ENCODE measurements at places on chromosomes 16 and 17.
A peak's percentile ranks its signal among the peaks of the same experiment; 100 is the strongest.

- no peak for DNase-seq
Observed at GRCh38 chr16:68665501-68665900, 20.4 kb downstream of the CDH3 start.

DNA sequence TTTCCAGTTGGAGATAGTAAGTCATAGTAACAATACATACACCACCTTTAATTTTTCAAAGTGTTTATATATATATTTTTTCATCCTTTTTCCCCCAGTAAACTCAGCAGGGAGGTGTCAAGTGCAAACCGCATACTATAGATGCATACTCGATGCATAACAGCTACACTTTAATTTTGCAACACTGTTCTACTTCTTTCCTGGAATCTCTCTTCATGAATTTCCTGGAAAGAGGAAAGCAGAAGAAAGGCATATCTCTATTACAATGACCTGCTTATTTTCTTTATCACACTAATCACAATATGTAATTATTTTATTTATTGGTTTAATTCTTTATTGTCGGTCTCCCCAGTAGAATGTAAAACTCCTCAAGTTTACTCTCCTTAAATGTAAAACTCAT, 140.0 kb downstream of the SNX11 start:
- DNase-seq, result no peak

GRCh38 chr17:2705263-2705662, 6.3 kb downstream of the CLUH start:
- DNase-seq, result no peak

DNA sequence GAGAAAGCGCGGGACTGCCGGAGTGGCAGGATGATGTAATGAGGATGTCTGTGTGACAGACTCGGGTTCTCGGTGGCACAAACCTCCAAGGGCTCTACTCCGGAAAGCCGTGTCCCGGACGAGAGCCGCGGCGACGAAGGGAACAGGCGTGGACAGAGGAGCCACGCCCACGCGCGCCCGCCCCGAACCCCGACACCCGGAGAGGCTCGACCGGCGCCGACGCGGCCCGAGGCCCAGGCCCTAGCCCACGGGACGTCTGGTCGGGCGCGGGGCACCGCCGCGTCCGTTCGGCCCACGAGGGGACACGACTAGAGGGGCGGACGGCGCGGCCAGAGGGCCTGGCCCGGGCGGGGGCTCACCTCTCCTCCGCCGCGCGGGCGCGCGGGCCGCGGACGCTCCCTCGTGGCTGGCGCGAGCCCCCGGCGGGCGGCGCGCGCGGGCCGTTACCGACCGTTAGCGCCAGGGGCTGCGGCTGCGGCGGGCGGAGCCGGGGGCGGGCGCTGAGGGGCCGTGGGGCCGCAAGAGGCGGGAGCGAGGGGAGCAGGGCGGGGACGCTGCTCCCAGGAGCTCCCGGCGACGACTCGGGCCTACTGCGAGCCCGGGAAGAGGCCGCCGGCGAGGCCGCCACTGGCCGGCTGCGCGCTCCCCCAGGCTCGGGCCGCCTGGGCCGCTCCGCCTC, 2.1 kb upstream of the IRX5 start:
- DNase-seq, result peak; percentile 64

GRCh38 chr17:17696882-17697633, 15.8 kb downstream of the RAI1 start:
- DNase-seq, result no peak

DNA sequence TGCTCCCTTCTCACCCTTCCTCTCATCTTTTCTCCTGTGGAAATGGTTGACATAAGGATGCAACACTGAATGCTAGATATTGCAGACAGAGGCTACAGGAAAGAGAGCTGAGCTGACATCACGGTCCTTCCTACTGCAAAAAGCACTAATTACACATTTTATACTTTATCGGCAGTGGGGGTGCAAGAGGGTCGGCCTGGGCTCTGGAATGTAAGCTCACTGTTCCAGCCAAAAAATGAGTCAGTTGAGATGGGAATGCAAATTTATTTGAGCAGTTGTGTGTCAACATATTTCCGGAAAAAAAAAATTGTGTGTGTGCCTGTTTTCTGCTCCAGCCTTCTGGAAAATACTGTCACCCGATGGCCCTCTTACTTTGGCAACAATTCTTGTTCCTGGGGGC, 14.1 kb upstream of the MRTFB start:
- no peak for DNase-seq

DNA sequence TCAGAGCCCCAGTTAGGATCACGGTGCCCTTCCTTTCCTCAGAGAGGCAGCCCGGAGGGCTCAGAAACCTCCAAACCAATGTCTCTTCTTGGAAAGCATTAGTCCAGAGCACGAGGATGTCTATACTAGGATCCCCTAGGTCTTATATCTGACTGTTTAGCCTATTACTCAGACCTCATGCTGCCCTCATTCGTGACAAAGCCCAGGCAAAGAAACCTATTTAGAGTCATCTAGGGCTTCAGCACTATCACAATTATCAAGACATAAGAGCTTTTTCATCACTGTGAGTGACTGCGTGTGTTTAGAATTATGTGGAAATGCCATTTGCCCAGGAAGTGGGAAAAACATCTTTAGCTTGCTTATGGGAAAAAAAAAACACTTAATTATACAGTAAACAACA, 159.8 kb upstream of the NOL11 start:
- no peak for DNase-seq

- no peak for DNase-seq
Observed at GRCh38 chr16:2913603-2914002, 1.9 kb downstream of the FLYWCH1 start.

DNA sequence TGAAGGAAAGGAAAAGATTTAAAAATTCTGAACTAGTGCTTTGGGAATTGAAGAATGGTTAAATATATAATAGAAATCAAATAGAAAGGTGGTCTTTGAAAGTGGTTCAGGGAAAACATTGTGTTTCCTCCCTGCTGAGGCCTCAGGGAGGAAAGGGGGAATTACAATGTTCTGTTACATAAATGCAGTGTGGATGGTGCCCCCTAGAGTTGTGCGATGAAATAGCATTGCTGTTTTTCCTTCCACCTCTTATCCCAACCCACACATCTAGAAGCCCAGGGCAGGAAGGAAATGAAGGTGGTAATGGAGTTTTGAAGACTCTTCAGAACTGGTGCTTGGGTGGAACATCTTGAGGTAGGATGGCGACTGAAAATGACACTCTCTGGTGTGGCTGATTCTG, 6.4 kb upstream of the TOX3 start:
- no peak for DNase-seq

- no peak for DNase-seq
Observed at GRCh38 chr16:53999841-54000240, 286.7 kb downstream of the IRX3 start.

GRCh38 chr17:51487947-51488346, 227.6 kb downstream of the UTP18 start:
- DNase-seq, result no peak

DNA sequence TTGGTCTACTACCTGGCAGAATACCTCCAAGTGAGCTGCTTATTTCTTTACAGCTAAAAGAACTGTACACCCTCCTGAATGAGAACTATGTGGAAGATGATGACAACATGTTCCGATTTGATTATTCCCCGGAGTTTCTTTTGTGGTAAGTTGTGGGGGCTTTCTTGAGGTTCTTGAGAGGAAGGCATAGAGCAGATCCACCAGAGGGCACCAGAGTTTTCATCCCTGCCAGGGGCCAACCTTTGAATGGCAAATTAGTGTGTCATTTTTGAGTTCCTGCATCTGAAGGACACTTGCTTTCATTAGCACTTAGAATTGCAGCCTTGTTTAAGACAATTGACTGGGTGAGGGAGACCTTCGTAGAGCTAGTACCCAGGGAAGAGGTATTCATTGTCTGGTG, 35.0 kb downstream of the NMT1 start:
- no peak for DNase-seq

DNA sequence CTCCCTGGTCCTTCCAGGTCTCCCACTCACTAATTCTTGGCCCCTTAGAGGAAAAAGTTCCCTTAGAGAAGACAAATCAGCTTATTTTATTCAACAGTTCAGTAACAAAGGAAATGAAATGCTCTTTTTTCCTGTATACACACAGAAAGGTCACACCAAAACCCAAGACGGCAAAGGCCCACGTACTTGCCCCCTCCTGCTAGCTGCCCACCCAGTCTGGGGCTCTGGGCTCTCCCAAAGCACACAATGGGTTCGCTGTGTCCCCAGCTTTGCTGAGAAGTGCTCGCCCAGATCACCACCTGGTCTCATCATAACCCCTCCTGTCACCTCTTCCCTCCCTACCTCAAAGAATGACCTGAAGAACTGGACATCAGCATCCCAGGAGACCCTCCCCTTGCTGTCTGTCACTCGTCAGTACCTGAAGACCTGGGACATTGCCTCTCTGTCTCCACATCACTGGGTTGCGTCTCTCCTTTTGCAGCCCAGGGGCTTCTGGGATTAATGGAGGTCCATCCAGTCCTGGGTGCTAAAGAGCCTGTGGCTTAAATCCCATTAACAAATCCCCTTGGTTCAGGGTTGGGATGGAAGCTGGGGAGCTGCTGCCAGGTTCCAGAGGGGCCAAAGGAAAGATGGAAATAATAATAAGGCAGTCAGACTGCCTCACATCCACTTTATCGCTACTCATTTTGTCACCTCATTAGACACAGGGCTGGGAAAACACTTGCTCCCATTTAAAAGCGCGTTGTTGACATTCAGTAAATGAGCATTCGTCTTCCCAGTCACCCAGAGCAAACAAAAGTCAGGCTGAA, 3.3 kb downstream of the SLC6A4 start:
- DNase-seq, result no peak

DNA sequence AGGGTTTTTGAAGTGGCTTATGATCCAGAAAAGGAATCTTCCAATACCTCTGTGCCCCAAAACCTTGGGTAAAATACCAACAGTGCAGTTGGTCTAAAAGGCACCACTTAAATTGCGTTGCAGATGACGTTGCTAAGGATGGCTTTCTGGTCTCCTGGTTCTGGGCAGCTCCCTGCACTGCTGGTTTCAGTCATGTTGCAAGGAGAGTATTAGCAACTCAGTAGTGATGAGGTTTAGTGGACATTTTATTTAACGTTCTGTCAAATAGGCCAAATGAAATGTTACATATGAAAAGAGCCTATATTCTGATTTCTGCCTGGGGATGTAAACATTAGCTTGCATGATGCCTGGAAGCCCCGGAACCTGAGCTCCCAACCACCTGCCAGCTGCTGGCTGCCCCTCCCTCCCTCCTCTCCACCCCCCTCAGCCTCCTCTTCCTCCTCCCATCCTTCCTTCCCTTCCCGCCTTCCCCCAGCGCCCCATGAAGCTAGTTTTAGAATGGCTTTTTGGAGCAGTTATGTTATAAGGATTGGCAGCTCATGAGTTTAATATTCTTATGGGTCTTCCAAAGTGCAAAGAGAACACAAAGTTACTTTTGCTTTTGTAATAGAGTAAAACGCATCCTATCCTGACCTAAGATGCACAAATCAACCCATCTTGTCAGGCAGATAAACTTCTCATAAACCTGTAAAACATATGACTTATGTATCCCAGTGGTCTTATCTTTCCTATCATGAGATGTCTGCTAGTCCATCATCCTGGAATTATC, 20.7 kb downstream of the CD7 start:
- DNase-seq, result no peak

GRCh38 chr16:11107780-11108465, 148.1 kb downstream of the SOCS1 start:
- no peak for DNase-seq

- DNase-seq, result no peak
Observed at GRCh38 chr17:53475002-53475401, 347.7 kb upstream of the KIF2B start.

DNA sequence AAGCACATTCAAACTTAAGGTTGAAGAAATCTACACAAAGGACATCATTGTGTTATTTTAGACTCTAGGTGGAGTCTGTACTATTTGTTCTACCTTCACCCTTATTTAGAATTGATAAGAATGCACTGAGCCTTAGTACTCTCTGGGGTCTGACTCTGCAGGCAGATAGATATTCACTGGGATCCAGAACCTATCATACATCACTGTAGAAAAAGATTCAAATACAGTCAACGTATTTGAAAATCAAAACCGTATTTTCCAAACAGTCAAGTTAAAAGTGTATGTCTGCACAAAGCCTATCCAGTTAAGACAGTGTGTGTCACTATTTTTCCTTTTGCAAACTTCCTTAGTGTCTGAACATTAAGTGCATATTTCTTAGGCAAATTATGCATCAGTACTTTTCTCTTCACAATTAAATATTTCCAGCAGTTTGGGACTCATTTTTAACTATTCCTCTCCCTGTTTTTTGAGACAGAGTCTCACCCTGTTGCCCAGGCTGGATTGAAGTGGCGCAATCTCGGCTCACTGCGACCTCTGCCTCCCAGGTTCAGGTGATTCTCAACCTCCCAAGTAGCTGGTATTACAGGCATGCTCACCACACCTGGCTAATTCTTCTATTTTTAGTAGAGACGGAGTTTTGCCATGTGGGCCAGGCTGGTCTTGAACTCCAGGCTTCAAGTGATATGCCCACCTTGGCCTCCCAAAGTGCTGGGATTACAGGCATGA, 22.3 kb downstream of the MOSMO start:
- DNase-seq, result no peak

DNA sequence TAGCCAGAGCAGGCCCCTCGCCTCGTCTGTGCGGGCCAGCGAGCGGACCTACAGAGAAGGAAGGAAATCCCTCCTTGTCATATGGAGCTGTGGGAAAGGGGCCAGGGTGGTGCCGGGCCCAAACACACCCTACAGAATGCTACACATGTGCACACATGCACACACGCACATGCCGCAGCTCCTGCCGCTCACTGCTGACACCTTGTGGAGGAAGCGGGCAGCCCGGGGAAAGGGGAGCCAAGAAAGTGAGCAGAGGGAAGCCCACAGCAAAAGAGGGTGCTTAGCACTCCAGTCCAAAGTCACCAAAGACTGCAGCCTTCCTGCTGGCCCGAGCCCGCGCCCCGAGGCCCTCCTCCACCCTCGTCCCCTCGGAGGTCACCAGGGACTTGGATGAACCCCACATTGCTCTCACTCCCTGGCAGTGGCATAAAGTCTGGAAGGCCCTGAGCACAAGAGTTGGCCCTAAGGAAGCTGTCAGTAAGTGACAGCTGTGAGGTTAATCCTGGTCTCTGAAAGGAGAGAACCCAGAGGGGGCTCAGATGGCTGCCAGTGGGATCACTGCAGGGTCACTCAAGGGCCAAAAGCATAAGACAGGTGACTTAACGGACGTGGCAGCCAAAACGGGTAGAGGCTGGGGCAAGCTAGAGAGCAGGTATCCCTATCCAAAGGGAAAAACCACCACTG, 68.2 kb downstream of the MYO18A start:
- peak; percentile 79 for DNase-seq

DNA sequence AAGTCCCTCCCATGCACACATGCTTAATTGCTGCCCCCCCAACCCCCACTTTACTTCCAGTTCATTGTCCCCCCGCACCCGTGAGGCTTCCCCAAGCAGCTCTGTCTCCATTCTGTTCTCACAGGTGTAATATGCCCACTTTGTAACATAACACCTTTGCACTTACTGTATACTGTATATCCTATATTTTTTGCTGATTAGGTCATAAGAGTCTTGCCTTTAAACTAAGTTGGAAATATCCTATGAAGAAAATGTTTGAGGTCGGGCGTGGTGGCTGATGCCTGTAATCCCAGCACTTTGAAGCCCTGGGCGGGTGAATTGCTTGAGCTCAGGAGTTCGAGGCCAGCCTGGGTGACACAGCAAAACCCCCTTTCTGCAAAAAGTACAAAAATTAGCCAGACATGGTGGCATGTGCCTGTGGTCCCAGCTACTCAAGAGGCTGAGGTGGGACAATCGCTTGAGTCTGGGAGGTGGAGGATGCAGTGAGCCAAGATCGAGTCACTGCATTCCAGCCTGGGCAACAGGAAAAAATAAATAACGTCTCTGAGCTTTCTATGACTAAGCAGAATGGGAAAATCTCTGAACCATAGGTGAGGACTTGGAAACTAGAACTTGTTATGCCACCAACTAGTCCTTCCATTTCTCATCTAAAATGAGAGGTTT, 76.1 kb downstream of the TNRC6C start:
- no peak for DNase-seq

Measured in liver (tissue), 10 donors.